ENCODE measurements at places on chromosomes 3 and 15. TPM values are rescaled to one million over a fixed set of nuclear protein-coding genes. Genes with fewer than 3 reads are reported as not detected.

Gene CKMT1A
- total RNA-seq = 4.6 TPM

Gene NPAP1
- total RNA-seq = not detected

Gene DAZL
- not detected for total RNA-seq

Gene SNTN
- not detected for total RNA-seq

Gene WNT7A
- not detected for total RNA-seq

Gene SLC6A1
- not detected for total RNA-seq

Gene PAK6
- total RNA-seq = 6.3 TPM

Gene SCN11A
- not detected for total RNA-seq

DNA sequence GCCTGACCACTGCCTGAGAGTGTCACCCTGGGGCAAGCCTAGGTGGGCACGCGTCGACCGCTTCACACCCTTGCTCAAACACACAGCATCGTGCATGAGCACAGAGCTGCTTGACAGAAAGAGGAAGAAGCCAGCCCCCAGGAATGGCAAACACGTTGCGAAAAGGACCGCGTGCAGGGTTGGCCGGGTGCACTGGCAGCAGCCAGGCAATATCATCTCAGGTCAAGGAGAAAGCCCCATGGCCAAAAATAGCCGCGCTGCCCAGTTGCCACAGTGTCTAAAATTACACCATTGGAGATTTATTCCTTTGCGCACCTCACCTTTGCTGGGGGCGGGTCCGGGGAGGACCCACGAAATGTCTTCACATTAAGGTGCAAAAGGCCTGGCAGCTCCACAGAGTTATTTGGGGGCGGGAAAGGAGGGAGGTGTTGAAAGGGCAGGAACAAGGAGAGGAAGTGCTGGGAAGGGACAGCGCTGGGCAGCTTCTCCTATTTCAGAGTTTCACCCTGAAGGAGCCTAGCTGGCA lies 44.7 kb upstream of the NR2F2 start:
- no peak for DNase-seq

DNA sequence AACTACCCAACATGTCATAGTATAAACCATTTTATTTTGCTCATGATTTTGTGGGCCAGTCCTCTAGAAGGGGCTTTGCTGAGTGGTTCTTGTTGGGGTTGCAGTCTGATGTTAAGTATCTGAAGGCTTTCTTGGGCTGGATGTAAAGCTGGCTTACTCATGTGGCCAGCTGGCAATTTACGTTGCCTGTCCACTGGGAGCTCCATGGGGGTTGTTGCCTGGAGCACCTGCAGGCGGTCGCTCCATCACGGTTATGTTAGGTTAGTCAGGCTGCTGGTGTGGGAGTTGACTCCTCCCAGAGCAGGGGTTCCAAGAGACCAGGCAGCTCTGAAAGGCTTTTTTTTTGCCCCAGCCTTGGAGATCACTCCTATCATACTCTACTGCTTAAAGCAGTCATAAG lies 98.1 kb downstream of the NR1D2 start:
- no peak for DNase-seq

GRCh38 chr3:67291287-67292252 lies 293.5 kb downstream of the KBTBD8 start:
- no peak for DNase-seq

GRCh38 chr15:101358895-101359294 lies 63.8 kb upstream of the SNRPA1 start:
- DNase-seq = no peak

DNA sequence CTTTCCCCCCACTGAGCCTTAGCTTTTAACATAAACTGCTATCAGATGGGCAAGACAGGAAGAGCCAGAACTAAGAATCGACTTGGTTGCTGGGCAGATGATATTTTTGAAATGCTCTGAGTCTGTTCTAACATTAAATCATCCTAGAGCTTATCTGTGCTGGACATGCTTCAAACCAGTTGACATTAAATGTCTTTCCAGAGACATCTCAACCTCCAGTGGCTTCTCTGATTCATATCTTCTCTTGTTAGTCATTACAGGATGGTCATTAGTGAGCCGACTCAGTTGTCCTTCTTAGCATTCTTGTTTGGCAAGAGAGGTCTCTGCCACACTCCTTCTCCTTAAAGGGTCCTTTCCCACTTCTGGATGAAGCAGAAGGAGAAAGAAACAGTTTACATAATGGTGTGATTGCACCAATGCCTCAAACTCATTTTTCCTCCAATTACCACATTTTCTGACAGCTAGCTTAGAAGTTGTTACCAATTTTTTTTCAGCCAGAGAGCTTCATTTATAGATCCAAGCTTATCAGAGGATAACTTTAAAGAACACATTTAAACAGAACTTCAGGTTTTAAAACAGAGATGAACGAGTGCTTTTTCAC lies 21.7 kb upstream of the SYN2 start:
- DNase-seq = no peak

GRCh38 chr3:149507491-149508324 lies 33.2 kb downstream of the TM4SF4 start:
- no peak for DNase-seq

DNA sequence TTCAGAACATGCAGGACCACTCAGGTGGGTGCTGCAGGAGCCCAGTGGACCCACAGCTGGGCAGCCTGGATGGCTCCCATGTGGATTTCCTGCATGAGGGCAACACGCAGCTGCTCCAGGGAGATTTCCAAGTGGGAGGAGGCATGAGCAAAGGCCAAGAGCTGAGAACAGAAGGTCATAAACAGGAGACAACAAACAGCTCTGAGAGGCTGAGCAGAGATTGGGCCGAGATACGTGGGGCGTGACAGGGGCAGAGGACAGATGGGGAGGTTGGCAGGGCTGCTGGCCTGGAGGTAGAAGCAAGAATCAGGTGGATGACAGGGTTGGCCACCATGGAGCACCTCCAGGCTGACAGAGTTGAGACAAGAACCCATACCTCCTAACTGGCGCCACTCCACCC lies 2.9 kb downstream of the PHGR1 start:
- no peak for DNase-seq

GRCh38 chr15:91884606-91885005 lies 31.1 kb downstream of the SLCO3A1 start:
- DNase-seq = no peak

DNA sequence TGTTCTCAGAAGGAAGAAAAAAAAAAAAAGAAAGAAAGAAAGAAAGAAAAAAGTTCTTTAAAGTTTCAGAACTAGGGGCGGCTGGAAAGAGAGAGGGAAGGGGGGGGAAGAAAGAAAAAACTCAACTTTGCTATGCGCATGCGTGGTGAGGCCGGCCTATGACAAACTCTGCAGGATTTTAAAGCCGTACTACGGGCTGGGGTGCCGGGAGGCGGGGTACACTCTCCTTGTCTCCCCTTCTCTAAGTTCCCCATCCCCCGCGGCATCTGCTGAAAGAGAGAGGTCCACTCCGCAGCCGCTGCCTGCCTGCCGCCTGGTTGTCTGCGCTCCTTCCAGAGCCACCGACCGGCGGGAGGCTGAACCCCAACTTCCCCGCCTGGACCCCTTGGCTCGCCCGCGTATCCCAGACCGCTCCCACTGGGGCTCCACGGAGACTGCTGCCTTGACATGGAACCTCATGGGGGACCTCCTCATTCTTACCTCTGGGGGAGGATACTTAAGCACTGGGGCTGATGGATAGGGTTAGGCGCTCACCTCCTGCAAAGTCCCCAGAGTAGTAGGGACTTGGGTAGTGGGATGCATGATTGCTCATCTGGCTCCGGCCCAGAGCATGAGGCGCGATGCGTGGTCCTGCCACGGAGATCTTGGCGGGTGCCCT lies 1.4 kb upstream of the WNT5A start:
- DNase-seq = no peak

GRCh38 chr3:125179143-125179883 lies 33.2 kb downstream of the SLC12A8 start:
- no peak for DNase-seq

DNA sequence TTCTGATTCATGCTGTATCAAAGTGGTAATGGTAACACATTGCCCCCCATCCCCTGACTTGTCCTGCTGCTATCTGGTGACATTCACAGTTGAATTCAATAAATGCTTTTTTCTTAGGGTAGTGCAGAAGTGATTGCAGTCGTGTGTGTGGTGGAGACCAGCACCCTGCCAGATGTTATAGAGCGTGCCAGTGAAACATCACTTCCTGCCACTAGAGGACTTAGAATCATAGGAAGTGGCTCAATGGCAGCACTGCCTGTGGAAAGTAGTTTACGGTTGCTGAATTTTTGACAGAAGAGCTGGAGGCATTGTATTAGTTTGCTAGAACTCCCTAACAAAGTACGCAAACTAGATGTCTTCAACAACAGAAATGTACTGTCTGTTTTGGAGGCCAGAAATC lies 37.4 kb upstream of the P2RY12 start:
- DNase-seq = no peak

DNA sequence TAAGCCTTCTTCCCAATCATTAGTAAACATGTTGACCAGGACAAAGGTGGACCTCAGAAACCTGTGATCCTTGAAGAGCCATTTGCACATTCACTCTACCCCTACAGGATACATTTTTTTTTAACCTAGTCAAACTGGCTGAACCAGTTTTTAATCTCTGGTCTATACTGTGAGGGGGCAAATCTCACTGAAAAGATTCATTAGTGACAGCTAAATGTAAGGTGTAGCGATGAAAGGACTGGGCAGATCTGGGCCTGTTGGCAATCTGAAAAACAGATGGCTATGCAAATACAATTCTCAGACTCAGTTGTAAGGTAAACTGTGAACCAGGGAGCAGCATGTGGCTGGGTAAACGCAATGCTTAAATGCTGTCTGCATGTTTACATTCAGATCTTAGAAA lies 75.6 kb upstream of the SNTN start:
- DNase-seq = no peak

DNA sequence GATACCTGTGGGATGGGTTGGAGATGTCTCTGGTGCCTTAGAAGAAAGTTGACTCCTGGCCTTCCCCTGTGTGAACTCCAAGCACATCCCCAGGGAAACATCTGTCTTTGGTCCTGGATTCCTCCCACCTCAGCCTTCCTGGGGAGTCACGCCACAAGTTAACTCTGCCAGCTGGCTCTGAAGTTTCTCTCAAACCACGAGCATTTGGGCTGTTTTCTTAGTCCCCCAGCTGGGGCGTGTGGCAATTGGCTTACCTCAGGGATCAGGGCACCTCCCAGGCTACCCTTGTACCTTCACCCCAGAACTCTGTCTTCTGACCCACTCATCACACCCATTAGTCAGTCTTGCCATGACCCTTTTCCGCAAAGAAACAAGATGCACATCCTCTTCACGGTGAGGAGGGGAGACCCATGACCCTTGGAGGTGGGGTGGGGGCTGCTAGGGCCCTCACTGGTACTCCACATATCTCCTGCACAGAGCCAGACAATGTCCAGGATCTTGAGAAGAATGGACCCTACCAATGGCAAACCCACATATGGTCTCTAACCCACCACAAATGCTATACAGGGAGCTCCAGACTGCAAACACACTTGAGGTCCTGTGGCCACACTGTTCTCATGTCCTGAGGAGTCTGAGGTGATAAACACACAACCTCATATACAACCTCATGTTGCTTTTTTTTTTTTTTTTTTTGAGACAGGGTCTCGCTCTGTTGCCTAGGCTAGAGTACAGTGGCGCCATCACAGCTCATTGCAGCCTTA lies 3.9 kb downstream of the NEIL1 start:
- no peak for DNase-seq

- no peak for DNase-seq
These were observed 480.5 kb downstream of the OTOL1 start for GRCh38 chr3:161977063-161977462.

DNA sequence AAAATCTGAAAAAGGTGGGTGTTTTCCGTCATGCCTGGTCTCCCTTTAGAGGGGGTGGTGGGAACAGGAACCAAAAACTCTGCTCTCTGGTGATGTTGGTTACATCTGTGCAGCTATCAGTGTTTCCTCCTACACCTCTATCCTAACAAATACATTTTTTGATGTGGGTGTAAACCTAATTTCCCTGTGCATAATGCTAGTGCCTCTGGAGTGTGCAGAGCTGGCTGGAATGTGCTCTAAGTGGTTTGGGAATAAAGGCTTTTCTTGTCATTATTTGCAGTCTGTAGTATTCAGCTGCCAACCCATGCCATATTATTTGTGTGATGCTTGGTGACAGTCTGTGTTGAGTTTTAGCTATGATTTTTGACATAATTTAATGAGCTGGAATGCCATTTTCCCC lies 547.6 kb downstream of the NLGN1 start:
- no peak for DNase-seq

DNA sequence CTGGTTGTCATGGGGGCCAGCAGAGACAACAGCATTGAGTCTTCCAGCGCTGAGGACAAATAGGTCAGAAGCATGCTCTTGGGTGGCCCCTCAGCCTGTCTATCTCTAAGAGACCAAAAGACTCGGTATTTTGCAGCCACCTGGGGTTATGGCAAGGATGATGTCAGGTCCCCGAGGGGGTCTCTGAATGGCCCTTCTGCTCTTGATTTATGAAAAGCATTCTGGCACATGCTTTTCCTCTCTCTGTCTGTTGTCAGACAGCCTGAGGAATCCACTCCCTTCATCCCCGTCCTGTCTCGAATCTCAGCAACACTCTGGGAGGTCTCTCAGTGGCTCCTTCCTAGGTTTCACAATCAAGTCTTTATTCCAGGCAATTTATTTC lies 156.6 kb upstream of the RGMA start:
- DNase-seq = no peak

GRCh38 chr3:23580096-23580713 lies 225.6 kb upstream of the UBE2E1 start:
- DNase-seq = peak; percentile 51

DNA sequence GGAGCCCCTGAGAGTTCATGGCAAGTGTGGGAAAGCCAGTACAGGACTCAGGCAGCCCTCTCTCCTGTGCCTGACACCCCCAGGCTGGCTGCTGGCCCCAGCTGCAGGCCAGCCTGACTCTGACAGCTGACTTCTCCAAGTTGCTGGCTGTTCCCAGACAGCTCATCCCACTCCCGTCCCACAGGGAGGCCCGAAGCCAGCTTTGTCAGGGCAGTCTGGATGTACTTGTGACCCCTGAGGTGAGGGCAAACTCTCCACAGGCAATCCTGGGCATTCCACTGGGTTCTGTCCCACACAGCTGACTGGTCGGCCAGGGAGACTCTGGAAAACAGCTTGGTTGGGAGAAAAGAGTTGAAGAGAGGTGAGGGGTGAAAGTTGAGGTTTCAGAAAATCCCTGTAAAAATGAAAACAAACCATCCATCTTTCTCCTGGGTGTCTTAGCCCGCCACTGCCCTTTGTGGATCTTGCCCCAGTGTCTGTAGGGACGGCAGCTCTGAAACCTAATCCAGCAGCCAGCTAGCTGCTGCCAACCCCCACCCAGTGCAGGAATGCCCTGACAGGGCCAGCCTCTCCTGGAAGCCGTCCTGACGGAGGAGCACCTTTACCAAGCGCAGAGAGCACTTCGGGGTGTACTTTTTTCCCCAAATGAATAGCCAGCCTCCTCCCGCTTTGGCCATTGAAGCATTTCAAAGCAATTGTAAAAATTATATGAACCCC lies 87.9 kb downstream of the DNAJB8 start:
- DNase-seq = no peak

- DNase-seq = no peak
These were observed 24.7 kb downstream of the ILDR1 start for GRCh38 chr3:121997372-121997771.
